ENCODE measurements at places on chromosomes 5 and 9. TPM values are rescaled to one million over a fixed set of nuclear protein-coding genes. Genes with fewer than 3 reads are reported as not detected.

RMRP gene
- not detected for polyA plus RNA-seq

IARS1 gene
- polyA plus RNA-seq: 98.6 TPM

CNOT8 gene
- 89.2 TPM for polyA plus RNA-seq

DNA sequence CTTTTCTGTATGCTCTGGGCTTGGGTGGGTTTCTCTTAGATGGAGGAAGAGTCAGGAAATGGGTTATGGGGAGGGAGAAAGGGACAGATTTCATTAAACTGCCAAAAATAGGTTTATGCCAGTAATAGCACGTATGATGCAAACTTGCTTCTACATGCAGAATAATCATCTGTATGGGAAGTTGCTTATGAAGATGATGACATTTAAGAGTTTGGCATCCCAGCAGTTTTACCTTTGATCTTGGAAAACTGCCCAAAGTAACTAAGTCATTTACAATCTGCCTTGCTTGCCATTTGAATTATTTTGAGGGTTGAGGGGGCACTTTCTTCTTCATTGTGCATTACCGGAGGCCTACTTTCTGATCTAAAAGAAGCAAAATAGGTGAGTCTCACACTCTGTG is 282.9 kb upstream of the ANKRD55 start:
- DNase-seq: no peak

GRCh38 chr9:77455312-77455927 is 192.7 kb downstream of the GNA14 start:
- DNase-seq: no peak

DNA sequence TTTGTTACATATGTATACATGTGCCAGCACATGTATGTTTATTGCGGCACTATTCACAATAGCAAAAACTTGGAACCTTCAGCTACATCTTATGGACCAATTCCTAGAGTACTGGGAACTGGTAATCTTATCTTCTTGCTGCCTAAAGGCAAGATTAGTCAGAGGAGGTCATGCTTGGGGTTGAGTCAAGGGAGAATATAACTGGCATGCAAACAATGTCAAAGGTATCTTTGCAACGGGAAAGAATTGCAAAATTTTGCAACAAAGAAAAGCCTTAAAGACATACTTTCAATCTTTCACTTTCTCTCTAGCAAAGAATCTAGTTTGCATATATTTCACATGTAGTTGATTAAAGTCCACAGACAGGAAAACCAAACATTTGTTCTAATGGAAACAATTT is 145.2 kb downstream of the EDIL3 start:
- no peak for DNase-seq

- DNase-seq: no peak
Observed at GRCh38 chr9:17349831-17350230, 215.0 kb downstream of the CNTLN start.

DNA sequence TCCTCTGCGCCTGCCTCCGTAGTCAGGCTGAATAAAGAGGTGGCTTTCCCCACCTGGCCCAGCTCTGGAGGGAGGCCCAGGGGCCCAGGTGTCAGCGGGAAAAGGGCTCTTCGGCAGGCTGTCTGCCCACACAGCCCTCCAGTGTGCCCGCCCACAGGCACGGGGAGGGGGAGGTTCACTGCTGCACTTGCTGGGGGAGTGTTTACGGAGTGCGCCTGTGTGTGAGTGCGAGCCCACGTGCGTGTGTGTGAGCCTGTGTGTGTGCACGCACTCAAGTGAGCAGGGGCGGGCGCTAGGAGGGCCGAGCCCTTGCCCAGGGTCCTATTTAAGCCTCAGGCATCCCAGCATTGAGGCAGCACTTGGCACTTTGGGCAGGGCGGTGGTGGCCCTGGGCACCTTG is 10.9 kb downstream of the DNLZ start:
- DNase-seq: no peak

GRCh38 chr5:166786889-166787288 is 1504.6 kb upstream of the WWC1 start:
- no peak for DNase-seq

GRCh38 chr5:139397921-139398320 is 3.0 kb upstream of the PROB1 start:
- DNase-seq: no peak

DNA sequence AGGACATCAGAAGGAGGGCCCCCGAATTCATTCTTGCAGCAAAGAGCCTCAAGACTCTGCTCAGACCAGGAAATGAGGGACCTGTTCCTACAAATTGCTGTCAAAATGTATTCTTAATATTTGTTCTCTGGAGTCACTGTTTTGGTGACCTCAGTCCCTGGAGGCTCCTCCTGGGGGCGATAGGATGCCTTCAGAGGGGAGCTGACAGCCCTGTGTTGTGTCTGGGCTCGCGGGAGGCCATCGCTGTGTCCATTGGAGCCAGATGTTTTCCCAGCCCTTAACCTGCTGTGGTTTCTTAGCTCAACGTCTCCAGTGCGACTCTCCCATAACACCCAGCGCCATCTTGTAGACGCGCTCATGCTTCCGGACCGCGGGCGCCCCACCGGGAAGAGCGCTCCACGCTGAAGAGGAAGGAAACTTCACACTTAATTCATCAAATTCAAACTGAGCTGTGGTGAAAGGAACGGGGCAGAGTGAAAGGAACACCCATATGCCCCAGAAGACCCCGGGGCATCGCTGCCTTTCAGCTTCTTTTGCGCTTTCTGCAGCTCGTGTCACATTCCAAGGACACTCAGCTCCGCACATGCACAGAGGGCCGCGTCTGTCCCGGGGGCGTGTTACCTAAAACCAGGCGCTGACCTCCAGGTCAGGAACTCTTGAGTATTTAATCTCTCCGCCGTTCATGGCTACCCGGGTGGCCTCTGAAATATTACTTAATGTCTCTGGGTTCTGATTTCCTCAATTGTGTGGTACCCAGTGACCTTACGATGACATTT is 112.3 kb upstream of the GDNF start:
- no peak for DNase-seq

GRCh38 chr9:69283003-69283402 is 42.0 kb upstream of the ENTREP1 start:
- no peak for DNase-seq

DNA sequence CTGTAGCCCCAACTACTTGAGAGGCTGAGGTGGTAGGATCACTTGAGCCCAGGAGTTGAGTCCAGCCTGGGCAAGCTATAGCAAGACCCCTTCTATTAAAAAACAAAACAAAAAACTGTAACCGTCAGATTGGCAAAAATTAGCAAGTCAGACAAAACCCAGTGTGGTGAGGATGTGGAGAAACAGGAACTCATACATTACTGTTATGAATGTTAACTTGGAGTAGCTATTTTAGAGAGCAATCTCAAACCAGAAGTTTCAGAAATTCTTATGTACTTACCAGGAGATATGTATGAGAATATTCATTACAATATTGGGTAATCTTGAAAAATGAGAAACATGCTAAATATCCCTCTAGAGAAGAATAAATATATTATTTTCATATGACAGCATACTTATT is 120.3 kb downstream of the INVS start:
- no peak for DNase-seq
